ENCODE measurements at places on chromosomes 2 and 18.

DNA sequence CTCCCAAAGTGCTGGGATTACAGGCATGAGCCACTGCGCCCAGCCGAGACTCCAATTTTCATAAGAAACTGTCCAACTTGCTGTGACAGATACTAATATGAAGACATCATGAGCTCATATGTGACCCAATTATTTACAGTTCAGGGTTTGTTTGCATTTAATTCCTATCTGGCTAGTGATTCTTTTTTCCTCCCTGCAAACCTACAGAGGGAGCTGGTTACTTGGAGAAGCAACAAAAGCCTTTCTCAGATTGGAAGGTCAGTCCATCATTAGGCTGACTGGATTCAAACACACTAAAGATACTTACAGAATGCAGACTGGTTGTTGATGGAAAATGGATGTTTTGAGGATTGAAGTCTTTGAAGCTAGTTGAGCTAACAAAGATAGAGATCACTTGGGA is 176.4 kb downstream of the ANKRD44 start:
- DNase-seq = no peak

DNA sequence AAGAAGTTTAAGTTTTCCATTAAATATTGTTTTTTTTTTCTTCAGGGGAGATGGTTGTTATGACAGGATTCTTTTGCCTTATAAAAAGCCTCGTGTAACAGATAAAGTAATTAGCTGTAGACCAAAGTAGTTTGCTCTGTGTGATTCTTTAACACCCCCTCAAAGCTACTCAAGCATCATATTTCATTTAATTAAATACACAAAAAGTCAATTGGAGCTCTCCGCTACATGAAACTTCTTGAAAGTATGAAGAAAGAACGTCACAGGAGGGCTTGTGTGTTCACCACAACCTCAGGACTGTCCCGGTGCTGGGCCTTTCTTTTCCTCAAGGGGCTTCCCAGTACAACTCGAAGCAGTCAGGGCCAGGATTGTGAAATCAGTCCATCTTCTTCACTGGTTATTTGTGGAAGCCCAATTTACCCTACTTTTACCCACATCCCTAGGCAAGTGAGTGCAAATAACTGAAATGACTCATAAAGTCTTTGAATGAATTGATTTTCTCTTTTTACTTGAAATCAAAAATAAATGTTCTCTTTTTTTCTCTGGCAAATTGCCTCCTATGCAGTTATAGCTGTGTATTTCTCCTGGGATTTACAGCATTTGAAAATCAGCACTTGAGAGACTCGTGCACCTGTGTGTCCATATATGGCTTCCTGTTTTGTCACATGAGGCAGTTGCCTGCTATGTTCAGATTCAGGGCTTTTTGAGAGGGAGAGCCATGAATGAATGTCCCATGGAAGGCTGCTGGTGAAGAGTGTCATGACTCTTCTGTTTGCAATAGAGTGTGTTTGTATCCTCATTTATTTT is 48.6 kb downstream of the LINC00305 start:
- DNase-seq = no peak

GRCh38 chr2:120599656-120600055 is 136.0 kb upstream of the GLI2 start:
- DNase-seq = no peak

DNA sequence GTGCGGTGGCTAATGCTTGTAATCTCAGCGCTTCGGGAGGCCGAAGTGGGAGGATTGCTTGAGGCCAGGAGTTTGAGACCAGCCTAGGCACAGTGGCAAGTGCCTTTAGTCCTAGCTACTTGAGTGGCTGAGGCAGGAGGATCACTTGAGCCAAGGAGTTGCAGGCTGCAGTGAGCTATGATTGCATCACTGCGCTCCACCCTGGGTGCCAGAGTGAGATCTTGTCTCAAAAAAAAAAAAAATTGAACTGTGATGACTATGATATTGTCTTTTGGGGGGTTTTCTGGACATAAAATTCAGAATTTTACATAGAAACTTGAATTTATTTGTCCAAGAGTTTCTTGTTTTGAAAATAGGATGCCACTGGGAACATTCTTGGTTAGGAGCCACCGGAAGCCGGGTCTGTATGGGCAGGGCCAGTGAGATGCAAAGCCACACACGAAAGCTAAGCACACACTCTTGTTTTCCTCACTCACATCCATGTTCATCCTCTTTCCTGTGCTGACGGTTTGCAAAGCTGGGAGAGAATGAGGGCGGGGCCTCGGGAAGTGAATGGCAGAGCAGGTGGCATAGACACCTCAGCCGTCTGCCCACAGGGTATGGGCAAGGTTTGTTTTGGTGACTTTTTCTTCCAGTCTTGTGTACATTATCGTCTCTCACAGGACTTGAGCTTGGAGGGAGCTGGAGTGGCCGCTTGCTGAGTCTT is 12.6 kb downstream of the AGAP1 start:
- DNase-seq = no peak

DNA sequence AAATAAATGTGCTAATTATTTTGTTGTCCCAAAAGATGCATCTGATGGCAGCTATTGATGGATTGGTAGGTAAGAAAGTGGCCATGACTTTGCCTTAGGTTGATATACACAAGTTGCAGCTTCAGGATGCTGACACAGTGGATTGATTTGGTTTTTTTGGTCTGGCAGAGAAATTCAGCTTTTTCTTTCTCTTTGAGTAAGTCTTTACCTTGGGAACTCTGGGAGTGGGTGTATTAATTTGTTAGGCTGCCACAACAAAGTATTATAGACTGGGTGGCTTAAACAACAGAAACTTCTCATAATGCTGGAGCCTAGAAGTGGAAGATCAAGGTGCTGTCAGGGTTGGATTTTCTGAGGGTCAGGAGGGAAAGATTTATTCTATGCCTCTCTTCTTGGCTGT is 19.8 kb upstream of the ICOS start:
- DNase-seq = no peak

DNA sequence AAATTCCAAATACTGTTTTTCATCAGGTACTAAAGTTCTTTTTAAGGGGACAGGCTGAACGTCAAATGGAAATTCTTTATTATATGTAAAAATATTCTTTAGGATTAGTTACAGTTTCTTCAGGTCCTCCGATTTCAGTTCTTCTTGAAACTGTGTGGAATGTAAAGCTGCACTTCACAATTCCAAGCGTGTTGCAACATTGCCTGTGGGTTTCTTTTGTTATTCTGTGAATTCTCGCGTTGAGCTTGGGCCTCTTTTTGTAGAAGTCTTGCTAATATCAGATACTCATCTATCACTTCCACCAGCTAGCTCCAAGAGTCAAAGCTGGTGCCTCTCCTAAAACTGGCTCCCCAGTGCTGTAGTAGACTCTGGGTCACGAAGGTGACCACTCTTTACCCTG is 642.6 kb downstream of the METTL4 start:
- no peak for DNase-seq

- DNase-seq = no peak
These were observed 4.6 kb upstream of the BOK start for GRCh38 chr2:241553981-241554380.

DNA sequence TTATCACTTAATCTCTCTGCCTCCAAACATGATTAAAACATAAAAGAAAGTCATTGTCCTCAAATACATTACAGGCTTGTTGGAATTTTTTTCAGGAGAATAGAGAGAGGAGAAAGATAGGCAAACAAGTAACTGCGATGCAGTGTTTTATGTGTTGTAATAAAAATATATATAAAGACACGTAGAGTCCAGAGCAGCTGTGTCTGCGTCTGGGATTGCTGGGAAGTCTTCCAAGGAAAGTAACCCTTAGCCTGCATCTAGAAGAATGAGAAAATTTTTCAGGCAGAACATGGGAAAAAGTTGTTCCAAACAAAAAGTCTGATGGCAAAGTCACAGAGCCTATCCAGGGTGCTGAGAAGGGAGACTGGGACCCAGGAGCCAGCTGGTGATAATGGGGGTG is 91.8 kb upstream of the ST6GAL2 start:
- no peak for DNase-seq

DNA sequence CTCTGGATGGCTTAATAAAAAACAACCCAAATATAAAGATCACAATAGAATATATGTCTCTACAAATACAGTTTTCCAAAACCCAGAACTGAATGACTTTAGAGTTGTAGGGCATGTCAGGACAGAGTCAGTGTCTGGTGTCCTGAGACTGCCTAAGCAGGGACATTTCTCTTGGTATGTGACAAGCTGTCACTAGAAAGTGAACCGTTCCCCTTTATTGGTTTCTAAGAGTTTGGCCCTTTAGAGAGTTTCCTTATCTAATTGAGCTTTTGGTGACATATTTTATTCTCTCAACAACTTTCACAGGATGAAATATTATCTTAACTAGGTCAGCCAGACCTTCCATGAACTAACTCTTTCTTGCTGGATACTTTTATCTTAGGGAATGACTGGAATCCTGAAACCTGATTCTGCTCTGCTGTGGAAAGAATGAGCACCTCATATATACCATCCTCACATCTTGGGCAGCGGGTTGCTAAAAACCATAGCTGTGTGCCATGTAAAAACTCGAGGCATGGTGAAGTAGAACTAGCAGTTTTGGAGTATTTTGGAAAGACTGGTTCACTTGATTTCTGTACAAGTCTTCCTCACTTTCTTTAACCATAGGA is 54.8 kb downstream of the CAVIN2 start:
- DNase-seq = no peak

- DNase-seq = no peak
These were observed 33.6 kb upstream of the CELF4 start for GRCh38 chr18:37598966-37599896.

- DNase-seq = peak; percentile 51
These were observed at the start of gene CDH2 for GRCh38 chr18:28176948-28177827. CDH2 (minus strand) TSS chr18:28177130; CDS start chr18:28177022, 108 bp downstream.

- DNase-seq = peak; percentile 71
These were observed 458.6 kb downstream of the FBXO15 start for GRCh38 chr18:73688851-73689711.

DNA sequence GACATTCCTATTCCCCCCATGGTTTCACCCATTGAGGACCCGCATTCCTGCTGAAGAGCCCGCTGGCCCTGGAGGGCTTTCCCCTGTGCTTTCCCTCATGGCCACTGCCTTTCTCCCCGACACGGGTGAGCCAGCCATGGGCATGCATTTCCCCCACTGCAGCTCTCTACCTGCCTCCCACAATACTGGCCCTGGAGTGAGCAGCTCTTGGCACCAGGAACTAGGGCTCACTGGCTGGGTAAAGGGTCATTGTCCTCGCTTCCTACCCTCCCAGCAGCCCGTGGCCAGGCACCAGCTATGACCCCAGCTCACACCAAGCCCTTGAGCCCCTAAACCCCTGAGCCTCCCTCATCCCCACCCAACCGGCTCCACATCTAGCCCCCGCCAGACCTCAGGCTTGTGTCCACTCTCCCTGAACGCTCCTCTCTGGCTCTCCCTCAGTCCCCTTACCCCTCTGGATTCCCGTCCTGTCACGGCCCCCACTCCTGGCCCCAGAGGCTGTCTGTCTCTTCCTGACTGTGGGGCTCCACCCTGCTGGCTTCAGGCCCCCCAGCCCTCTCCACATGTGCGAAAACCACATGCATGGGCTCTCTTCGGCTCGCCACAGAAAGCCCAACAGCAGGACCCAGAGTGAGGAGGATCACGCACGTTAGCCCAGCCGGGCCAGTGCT is 199.8 kb downstream of the ZFP36L2 start:
- DNase-seq = no peak

DNA sequence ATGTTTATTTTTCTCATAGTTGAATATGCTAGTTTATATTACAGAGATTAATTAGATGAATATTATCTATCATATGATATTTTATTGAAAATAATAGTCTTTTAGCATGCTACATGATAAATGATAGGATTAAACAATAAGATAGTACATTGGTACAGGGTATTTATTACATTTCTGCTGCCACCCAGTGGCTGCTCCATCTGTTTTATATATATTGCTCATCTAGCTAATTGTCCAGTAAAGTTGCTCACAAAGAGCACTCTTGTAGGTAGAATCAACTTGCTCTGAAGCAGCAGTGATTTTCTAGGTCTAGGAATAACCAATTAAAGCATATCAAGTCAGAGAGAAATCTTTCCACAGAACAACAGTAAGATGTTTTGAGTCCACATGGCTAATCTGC is 183.3 kb downstream of the ASXL3 start:
- DNase-seq = no peak

- peak; percentile 1 for DNase-seq
These were observed 1101.4 kb downstream of the CBLN2 start for GRCh38 chr18:71442731-71443141.

DNA sequence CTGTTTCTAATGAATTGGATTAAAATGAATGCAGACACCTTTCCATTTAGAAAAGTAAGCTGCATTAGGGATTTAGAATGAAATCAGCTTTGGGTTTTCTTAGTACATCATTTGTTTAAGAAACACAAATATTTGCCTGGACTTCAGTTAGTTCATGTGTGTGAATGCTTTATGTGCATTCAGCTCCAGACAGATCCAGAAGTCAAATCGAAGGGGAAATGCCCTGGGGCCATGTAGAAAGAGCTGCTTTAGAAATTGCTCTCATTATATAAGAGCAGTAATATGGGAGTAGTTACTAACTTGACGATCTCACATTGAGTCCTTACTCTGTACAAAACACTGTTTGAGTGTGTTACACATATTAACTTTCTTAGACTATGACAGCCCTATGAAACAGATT is 88.0 kb upstream of the TTC39C start:
- no peak for DNase-seq

- no peak for DNase-seq
These were observed 16.3 kb downstream of the RDH14 start for GRCh38 chr2:18544171-18544570.

GRCh38 chr2:240876475-240877251 is 8.0 kb downstream of the AGXT start:
- DNase-seq = no peak

- no peak for DNase-seq
These were observed 62.9 kb downstream of the POMC start for GRCh38 chr2:25105336-25106085.

DNA sequence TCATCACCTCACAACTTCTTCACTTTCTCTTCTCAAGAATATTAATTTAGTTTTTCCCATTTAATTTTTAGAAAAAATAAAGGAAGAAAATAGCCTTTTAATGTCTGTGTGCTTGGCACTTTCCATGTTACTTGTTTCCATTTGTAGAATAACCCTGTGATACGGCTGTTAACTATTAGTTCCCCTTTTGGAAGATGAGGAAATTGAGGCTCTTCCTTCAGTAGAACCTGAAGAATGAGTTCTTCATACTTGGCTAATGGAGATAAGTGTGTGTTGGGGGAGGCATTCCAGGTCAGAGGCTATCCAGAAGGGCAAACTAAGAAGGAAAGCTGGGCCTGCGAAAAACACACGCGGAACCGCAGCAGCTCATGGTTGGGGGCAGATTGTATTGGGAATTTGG is 38.3 kb downstream of the ZNF532 start:
- no peak for DNase-seq

- DNase-seq = no peak
These were observed 582 bp upstream of the ZAP70 start for GRCh38 chr2:97712693-97713295.
